GM12891 (cell line): ENCODE measurements at places on chromosomes 2 and 18.
A peak's percentile ranks its signal among the peaks of the same experiment; 100 is the strongest.

GRCh38 chr2:205556841-205557539 lies 125.3 kb upstream of the NRP2 start:
- no peak for DNase-seq

- no peak for DNase-seq
These were observed 230.8 kb upstream of the RND3 start for GRCh38 chr2:150718280-150718679.

DNA sequence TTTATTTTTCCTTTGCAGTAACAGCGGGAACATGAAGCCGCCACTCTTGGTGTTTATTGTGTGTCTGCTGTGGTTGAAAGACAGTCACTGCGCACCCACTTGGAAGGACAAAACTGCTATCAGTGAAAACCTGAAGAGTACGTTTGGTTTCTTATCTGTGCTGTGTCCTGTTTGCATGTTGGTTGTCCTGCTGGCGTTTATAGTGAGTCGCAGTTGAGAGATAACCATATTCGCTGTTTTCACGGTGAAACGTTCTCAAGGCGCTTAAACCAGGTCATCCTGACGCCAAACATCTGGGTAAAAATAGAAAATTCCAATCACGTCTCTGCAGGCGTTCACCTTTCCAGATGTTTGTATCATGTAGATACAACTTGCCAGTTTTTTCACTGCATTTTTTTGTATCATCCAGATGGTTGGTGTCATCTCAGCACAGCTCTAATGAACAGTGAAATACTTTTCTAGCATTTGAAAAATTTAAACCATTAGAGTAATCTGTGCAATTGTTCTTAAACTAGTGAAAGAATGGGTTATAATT lies 21.2 kb downstream of the CLUL1 start:
- DNase-seq: no peak

DNA sequence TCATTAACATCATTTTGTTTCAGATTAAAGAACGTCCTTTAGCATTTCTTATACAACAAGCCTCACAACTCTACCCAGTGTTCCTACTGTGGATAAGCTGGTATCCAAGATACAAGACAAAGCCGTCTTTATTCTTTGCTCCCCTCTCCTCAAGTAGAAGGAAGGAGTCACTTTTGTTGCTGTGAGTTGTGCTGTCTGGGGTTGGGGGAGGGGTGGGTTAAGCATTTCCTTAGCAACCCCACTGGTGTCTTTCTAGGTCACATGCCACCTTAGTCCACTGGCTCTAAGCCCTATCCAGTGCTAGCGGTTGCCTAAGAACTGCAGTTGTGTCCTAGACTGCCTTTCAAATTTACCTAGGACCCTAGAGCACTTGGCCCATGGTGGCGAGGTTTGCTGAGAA lies 155.6 kb upstream of the PIEZO2 start:
- no peak for DNase-seq

GRCh38 chr2:45496869-45497268 lies 114.2 kb downstream of the SRBD1 start:
- DNase-seq: no peak

- DNase-seq: no peak
These were observed 12.8 kb upstream of the GCG start for GRCh38 chr2:162164802-162165201.

DNA sequence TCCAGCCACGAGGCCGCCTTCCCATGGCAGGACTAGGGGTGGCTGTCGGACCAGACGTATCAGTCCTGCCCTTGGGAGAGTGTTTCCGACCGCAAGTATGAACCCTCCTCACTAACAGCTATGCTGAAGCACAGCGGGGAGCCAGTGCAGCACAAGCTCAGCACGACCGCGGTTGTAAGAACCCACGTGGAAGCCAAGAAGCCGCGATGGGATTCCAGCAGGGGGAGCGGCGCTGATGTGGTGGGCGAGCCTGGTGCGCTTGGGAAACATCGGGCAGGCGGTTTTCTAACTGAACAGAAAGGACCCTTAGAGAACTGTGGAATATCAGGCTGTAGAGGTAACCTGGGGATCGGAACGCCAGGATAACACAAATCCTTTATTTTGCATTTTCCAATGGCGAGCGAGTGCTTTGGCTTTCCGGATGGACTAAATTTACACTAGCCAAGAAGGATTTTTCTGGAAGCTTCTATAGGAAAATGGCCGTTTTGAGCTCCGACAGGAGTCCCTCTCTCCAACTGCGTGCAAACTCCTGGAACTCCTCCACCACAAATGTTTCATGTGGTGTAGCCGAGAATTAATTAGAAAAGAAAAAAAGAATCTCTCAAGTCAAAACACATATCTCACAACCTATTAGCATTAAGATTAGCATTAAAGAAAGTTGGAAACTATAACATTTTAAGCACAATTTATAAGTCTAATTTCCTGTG lies 132.0 kb upstream of the MYCN start:
- DNase-seq: no peak

DNA sequence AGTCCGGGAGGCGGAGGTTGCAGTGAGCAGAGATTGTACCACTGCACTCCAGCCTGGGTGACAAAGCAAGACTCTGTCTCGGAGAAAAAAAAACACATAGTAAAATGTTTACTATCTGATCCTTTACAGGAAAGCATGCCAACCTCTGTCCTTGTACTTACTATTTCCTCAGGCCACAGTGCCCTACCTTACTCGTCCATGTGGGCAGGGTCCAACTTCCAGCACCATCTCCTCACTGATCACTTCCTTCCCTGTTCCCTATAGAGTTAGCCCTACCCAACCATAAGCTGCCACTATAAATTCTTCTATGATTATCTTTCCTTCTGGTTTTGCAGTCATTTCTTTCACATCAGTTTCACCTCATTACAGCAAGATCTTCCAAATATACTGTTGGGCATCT lies 136.2 kb downstream of the MYO5B start:
- no peak for DNase-seq

DNA sequence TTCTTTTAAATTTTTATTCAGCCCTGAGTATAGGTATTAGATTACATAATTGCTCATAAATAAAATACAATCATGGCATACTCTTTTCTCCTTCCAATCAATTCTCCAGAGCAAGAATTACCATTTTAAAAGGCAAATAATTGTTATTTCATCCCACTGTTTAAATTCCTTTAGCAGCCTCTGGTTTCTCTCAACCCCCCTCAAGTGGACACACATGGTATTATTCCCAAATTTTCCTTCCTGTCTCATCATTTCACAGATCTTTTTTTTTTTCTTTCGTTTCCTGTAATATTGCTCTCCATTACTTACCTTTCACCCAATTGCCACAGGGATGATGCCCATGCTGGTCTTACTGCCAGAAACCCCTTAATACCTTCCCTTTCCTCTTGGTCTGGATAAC lies 385.2 kb downstream of the RIT2 start:
- DNase-seq: no peak

- no peak for DNase-seq
These were observed 107.5 kb downstream of the DTNA start for GRCh38 chr18:34817636-34818035.

DNA sequence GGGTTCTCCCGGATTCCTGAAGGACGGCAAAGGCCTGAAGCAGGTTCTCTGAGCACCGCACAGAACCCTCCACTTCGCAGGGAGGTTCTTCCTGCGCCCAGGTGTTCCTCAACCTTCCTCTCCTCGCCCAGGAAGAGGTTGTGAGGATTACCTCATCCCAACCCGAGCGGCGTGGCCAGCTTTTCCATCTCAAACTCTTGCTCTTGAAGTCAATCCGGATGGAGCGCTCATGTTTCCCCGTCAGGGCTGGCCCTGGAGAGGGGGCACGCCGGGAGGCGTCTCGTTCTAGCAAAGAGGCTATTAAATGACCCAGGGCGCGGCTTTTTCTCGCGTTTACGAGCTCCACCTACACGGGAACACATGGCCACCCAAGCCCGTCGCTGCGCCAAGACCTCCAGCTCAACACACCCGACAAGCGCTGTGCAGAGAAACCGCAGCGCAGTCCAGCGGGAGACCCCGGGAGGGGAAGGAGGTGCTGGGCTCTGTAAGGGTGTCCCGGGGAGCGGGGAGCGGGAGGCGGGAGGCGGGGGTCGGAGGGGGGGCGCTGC lies 540 bp upstream of the RAB10 start:
- peak; percentile 69 for DNase-seq

DNA sequence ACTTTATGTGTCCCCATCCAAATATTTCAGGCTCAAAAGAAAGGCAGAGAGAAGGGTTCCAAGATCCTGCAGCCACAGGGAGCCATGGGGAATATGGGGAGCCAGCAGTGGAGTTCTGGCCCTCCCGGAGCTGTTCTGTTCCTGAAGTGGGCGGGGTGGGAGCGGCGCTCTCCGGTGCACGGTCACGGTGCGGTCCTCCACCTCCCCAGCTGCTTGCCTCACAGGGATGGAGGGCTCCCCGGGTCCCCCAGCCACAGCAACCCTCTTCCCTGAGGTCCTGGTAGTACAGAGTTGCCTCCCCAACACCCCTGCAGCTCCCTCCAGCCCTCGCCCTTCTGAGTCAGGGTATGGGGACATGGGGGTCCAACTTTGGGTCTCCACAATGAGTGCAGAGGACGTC lies 26.2 kb upstream of the SNED1 start:
- no peak for DNase-seq

- DNase-seq: no peak
These were observed 698 bp upstream of the TMEM237 start for GRCh38 chr2:201644001-201644400.

GRCh38 chr2:58436872-58437271 lies 195.7 kb upstream of the FANCL start:
- no peak for DNase-seq

- no peak for DNase-seq
These were observed 371.8 kb upstream of the GCFC2 start for GRCh38 chr2:76082509-76082908.

GRCh38 chr2:65383541-65384488 lies 48.6 kb downstream of the SPRED2 start:
- no peak for DNase-seq

DNA sequence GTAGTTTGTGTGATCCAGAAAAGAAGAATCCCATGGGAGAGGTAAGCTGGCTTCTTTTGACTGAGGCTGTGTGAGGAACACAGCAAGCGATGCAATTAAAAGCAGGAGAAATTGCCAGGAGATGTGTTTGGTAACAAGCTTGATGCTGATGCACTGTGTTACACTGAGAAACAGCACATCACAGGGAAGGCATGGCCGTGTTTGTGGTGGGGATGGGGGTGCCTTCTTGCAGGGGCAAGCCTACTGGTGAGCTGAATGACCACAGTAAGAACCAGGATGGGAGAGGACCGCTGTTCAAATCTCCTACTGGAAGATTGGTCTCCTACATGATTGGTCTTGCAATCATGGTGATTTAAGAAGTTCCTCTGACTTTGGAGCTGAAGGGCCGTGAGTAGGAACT lies 477.7 kb upstream of the HS6ST1 start:
- DNase-seq: no peak

DNA sequence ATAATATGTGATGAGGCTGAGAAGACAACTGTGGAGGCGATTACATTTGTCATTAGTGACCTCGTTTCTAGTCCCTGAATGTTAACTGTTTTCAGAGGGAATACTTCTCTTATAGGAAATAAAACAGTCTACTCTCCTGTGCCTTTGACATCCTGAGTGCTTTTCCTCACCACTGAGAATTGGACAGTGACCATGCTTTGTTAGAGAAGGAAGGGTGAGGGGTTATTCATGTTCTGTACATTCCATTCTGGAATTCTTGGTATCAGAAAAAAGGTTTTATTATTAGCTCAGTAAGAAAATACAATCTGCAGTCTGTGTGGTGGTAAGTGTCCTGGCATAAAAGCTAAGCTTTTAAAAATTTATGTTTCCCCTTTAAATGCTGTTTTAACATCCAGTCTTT lies 58.8 kb downstream of the PARD3B start:
- no peak for DNase-seq

DNA sequence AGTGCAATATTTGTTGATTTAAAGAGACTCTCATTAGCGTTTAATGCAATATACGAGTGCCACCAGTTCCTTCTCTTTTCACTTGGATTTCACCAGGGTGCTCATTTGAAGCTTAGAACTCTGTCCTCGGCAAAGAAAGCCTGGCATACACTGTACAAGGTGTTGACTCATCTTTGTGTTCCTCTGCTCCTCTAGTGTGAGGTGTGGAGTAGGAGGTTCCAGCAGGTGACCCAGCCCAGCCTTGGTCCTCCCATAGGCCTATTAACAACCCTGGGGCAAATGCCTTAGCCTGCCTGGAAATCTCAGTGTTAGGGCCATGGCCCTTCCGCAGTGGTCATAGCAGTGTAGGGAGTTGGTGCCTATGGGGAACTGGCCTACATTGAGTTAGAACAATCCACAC lies 20.1 kb downstream of the BCL2L11 start:
- DNase-seq: no peak

GRCh38 chr2:406876-407275 lies 119.0 kb upstream of the ALKAL2 start:
- DNase-seq: no peak

- DNase-seq: no peak
These were observed 101.8 kb downstream of the CD226 start for GRCh38 chr18:69845593-69846506.
